ENCODE measurements at places on chromosomes 11 and 22.
A peak's percentile ranks its signal among the peaks of the same experiment; 100 is the strongest.

DNA sequence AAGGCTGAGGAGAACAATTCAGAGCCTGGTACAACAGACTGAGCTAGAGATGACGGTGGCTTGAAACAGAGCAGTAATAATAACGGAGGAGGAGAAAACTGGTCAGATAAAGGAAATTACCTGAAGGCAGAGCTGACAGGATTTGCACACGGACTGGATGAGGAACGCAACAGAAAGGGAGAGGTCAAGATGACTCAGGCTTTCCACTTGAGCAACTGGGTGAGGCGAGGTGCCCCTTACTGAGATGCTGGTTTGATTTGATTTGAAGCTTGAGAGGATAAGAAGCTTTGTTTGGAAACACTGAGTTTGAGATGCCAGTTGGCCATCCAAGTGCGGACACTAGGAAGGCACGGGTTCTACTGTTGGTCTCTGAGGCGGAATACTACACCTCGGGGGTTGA lies 35.4 kb upstream of the NRIP3 start:
- peak; percentile 93 for DNase-seq

DNA sequence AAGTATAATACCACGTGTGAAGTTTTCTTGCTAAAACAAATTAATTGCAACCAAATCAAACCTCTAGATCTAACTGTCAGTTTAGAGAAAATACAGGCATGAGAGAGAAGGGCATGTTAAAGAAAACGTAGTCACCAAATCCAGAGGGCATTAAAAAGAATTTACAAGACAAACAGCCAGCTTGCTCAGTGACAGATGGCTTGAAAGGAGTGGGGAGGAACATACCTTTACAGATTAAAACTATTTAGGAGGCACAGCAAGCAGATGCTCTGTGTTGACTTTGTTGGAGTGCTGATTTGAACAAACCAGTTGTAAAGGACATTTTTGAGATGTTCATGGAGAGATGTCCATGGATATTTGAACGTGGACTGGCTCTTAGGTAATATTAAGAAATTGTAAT lies 96.9 kb downstream of the ATXN10 start:
- no peak for DNase-seq

DNA sequence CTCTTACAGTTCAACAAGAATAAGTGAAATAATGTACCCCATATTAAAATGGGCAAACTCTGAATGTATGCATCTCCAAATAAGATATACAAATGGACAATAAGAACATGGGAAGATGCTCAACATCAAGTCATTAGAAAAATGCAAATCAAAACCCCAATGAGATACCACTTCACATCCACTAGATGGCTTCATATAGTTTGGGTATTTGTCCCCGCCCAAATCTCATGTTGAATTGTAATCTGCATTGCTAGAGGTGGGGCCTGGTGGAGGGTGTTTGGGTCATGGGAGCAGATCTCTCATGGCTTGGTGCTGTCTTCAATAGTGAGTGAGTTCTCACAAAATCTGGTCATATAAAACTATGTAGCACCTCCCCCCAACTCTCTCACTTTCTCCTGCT lies 5.7 kb downstream of the MPZL2 start:
- DNase-seq: no peak

DNA sequence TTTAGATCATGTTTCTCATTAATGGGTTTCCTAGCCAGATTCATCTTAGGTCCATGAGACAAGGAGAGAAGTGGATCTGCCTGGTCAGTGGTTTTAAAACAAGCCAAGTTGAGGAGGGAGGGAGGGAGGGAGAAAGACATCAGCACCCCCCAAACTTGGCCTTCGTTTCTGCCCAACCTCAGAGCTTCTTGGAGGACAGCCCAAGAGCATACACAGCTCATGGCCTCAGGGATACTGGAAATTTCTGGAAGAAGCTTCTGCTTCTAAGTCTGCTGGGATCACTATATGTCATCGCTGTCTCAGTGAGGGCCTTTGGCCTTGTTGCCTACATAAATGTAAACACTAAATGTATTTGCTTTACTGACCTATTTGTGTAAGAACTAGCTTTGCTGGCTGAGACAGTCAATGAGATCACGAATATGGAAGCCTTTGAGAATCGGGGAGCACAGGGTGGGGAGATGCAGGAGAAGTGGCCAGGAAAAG lies 375.1 kb downstream of the BUD13 start:
- DNase-seq: no peak
